ENCODE measurements at places on chromosomes 4 and X.
A peak's percentile ranks its signal among the peaks of the same experiment; 100 is the strongest.

DNA sequence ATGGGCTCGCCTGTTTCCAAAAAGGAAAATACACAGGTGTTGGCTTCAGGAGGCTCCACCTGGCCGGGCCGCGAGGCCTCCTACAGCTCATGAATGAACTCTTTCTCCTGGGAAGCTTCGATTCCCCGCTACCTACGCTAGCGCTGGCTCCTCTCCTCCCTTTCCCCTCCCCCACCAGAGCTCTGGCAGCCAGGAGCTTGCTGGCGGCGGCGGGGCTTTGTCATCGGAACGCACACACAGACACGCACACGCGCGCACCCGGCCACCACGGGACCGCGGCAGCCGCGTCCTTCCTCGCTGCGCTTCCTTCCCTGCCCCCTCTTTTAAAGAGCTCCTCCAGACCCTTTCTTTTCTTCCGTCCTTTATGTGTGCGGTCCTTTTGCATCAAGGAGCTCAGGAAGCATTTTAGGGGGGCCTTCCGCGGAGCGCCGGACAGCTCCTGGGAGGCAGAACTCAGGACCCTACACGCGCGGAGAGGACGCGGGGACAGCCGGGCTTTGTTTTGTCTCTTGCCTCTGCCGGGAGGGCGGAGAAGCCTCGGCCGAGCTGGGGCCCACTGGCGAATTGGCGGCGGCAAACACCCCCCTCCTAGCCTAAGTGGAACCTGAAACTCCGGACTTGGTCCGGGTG is 70.2 kb upstream of the BCOR start:
- H3K4me1 ChIP-seq: peaks cover 39% of the 10 kb centered on the region
- H3K27ac ChIP-seq: no peak overlapping the region
- no peaks in the 10 kb centered on the region for H3K27me3 ChIP-seq

GRCh38 chr4:134756421-134756820 is 554.8 kb upstream of the PABPC4L start:
- no peaks in the 10 kb centered on the region for H3K36me3 ChIP-seq
- H3K4me1 ChIP-seq: no peaks in the 10 kb centered on the region
- H3K27ac ChIP-seq: no peak overlapping the region
- DNase-seq: no peak

DNA sequence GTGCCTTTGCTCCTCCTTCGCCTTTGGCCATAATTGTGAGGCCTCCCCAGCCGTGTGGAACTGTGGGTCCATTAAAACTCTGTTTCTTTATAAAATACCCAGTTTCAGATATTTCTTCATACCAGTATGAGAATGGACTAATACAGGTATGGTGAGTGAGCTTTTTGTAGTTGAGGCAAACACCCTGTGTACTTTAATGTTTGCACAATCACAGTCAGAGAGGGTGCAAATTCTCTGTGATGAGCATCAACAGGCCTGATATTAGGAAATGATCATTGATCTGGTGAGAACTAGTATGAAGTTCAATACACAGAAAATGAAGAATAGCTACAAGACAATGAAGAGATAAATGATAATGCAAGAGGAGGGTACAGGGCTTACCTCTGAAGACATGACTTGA is 744.6 kb downstream of the RPA4 start:
- DNase-seq: no peak
- H3K27me3 ChIP-seq: peaks cover 4% of the 10 kb centered on the region
- H3K27ac ChIP-seq: no peak overlapping the region
- no peaks in the 10 kb centered on the region for H3K36me3 ChIP-seq

DNA sequence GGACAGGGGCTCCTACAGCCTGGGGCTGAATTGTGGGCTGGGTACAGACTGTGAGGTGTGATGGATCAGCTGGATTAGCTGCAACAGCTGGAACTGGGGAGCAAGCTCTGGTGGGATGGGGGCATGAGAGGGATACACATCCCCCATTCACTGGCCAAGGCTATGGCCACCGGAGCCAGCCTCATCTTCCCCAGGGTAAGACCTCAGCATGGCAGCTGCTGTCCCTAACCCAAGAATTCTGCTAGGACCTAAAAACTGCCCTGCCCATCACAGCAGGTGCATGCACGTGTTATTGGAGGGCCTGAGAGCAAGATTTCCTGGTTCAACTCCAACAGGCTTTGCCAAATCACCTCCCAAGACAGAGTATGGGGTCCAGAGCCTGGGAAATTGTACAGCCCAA is 258.6 kb upstream of the AGTR2 start:
- no peaks in the 10 kb centered on the region for H3K27me3 ChIP-seq
- no peak overlapping the region for H3K27ac ChIP-seq
- H3K4me1 ChIP-seq: no peaks in the 10 kb centered on the region
- H3K36me3 ChIP-seq: peaks cover 2% of the 10 kb centered on the region

GRCh38 chrX:154714925-154715324 is 36.0 kb downstream of the GAB3 start:
- no peak overlapping the region for H3K4me3 ChIP-seq
- H3K36me3 ChIP-seq: peaks cover 8% of the 10 kb centered on the region
- no peaks in the 10 kb centered on the region for H3K27me3 ChIP-seq
- no peak for DNase-seq
- H3K27ac ChIP-seq: no peak overlapping the region

- DNase-seq: no peak
- no peaks in the 10 kb centered on the region for H3K36me3 ChIP-seq
- peak overlapping the region; percentile 86 for H3K4me3 ChIP-seq
- H3K4me1 ChIP-seq: peaks cover 3% of the 10 kb centered on the region
- H3K27ac ChIP-seq: peak overlapping the region; percentile 94
Measured at GRCh38 chrX:55451626-55451989, 319 bp upstream of the MAGEH1 start.

DNA sequence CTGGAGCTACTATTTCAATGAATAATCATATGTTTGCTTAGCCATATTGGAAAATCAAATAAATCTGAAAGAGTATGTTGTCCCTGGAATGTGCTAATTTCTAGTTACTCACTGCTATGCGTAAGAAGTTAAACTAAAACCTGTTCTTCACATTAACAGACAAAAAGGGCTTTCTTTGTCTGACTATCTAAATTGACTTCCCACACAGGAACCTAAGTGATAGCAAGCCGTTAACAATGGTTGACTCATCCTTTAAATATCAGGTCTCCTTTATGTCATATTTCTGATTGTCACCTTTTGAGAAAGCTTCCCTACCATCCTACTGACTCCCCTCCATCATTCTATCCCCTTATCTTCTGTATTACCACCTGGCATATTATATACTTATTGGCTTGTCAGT is 81.4 kb downstream of the AMELX start:
- no peaks in the 10 kb centered on the region for H3K4me1 ChIP-seq
- no peak overlapping the region for H3K4me3 ChIP-seq
- H3K27me3 ChIP-seq: no peaks in the 10 kb centered on the region
- H3K36me3 ChIP-seq: no peaks in the 10 kb centered on the region
- DNase-seq: no peak

DNA sequence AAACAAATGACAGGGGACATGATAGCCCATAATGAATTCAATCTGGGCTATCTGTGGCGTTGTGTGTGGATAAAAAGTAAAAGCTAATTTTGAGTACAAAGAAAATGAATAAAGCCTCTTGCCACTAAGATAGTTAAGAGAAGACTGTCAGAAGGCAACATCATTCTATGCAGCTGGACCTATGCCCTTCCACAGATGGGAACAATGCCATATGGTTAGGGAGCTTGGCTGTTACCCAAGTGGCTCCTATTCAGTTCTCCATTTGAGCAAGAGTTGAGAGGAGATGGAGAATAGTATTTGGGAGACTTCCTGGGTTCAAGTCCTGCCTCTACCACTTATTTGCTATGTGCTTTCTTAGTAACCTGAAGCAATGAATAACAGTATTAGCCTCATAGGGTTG is 107.7 kb downstream of the ANXA3 start:
- peaks cover 1% of the 10 kb centered on the region for H3K36me3 ChIP-seq
- DNase-seq: no peak
- no peak overlapping the region for H3K4me3 ChIP-seq

DNA sequence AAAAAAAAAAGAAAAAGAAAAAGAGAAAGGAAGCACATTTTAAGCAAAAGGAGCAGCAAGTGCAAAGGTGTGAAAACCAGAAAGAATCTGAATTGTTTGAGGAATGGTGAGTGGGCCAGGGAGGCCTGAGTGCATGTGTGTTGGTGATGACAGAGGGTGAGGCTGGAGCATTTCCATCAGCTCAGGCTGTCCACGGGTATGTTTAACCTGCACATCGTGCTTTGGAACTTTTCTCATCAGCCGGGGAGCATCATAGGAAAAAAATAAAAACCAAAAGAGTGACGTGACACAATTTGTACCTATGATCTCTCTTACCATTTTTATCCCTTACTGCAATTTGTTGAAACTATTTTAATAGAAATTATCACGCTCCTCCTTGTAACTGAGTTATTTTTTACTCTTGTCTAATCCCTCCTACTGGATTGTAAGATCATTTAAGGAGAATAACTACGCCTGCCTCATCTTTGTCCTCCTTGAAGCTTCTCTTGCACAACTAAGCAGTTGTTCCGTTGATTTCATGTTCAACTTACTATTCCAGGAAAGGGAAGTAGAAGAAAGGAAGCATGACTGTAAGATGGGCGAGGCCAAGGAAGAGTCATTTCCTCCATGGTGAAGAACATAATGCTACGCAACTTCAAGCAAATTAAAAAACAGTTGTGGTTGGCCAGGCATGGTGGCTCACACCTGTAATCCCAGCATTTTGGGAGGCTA is 7.0 kb downstream of the PALLD start:
- no peaks in the 10 kb centered on the region for H3K27me3 ChIP-seq
- H3K4me1 ChIP-seq: peaks cover 7% of the 10 kb centered on the region
- no peak overlapping the region for H3K27ac ChIP-seq
- no peak for DNase-seq
- H3K4me3 ChIP-seq: no peak overlapping the region

GRCh38 chr4:30600246-30601017 is 119.7 kb upstream of the PCDH7 start:
- H3K27ac ChIP-seq: no peak overlapping the region
- no peaks in the 10 kb centered on the region for H3K27me3 ChIP-seq
- no peak overlapping the region for H3K4me3 ChIP-seq
- DNase-seq: no peak
- peaks cover 5% of the 10 kb centered on the region for H3K4me1 ChIP-seq
- H3K36me3 ChIP-seq: no peaks in the 10 kb centered on the region

- peaks cover 19% of the 10 kb centered on the region for H3K36me3 ChIP-seq
- DNase-seq: no peak
- no peak overlapping the region for H3K4me3 ChIP-seq
- H3K27me3 ChIP-seq: no peaks in the 10 kb centered on the region
- H3K27ac ChIP-seq: no peak overlapping the region
Measured at GRCh38 chr4:26765515-26765914, 95.1 kb upstream of the STIM2 start.

- no peaks in the 10 kb centered on the region for H3K36me3 ChIP-seq
- DNase-seq: no peak
- H3K27me3 ChIP-seq: no peaks in the 10 kb centered on the region
- peaks cover 18% of the 10 kb centered on the region for H3K4me1 ChIP-seq
- H3K27ac ChIP-seq: peak overlapping the region; percentile 96
- peak overlapping the region; percentile 53 for H3K4me3 ChIP-seq
Measured at GRCh38 chr4:53321151-53321983, 44.5 kb downstream of the SCFD2 start.

- peak overlapping the region; percentile 77 for H3K4me3 ChIP-seq
- H3K27ac ChIP-seq: no peak overlapping the region
- peaks cover 29% of the 10 kb centered on the region for H3K27me3 ChIP-seq
- DNase-seq: no peak
Measured at GRCh38 chrX:17375367-17375636, 302 bp downstream of the NHS start.

- H3K4me1 ChIP-seq: no peaks in the 10 kb centered on the region
- H3K27ac ChIP-seq: no peak overlapping the region
- no peaks in the 10 kb centered on the region for H3K36me3 ChIP-seq
- no peak for DNase-seq
- H3K4me3 ChIP-seq: no peak overlapping the region
- H3K27me3 ChIP-seq: no peaks in the 10 kb centered on the region
Measured at GRCh38 chr4:28238876-28239275, 1378.2 kb downstream of the STIM2 start.

DNA sequence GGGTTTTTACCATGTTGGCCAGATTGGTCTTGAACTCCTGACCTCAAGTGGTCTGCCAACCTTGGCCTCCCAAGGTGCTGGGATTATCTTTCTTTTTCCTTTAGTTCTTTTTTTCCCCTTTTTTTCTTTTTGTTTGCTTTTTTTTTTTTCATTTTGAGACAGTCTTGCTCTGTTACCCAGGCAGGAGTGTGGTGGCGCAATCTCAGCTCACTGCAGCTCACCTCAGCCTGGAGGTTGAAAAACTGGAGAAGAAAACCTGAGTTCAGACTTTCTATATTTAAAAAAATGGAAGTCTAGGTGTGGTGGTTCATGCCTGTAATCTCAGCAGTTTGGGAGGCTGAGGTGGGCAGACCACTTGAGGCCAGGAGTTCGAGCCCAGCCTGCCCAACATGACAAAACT is 181.1 kb upstream of the HS3ST1 start:
- no peak for DNase-seq
- peaks cover 4% of the 10 kb centered on the region for H3K27me3 ChIP-seq
- no peak overlapping the region for H3K4me3 ChIP-seq
- H3K36me3 ChIP-seq: no peaks in the 10 kb centered on the region
